MCF 10A (cell line): ENCODE measurements at places on chromosomes 4 and X. TPM values are rescaled to one million over a fixed set of nuclear protein-coding genes. Genes with fewer than 3 reads are reported as not detected.

The TLR8 gene
- total RNA-seq, result not detected in 2 replicates

DNA sequence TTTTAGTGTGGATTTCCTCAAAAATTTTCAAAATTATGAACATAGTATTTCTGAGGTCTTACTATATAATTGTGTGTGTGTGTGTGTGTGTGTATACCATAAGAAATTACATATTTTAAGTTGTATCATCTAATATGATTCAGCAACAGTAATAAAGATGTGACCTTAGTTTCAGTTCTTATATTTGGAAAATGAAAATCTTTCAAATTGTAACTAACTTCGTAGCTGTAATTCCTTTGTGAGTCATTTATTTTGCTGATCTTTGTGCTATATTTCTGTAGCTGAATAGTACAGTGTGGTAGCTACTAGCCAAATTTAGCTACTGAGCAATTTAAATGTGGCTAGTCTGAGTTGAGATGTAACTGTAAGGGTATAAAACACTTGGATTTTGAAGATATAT, 116.4 kb downstream of the RAP1GDS1 start:
- no peaks in the 10 kb centered on the region for H3K4me1 ChIP-seq
- no peaks in the 10 kb centered on the region for H3K27me3 ChIP-seq
- H3K27ac ChIP-seq, result peak overlapping the region; percentile 49
- H3K36me3 ChIP-seq, result peaks cover 7% of the 10 kb centered on the region

The ODAPH gene
- total RNA-seq, result not detected in 2 replicates

DNA sequence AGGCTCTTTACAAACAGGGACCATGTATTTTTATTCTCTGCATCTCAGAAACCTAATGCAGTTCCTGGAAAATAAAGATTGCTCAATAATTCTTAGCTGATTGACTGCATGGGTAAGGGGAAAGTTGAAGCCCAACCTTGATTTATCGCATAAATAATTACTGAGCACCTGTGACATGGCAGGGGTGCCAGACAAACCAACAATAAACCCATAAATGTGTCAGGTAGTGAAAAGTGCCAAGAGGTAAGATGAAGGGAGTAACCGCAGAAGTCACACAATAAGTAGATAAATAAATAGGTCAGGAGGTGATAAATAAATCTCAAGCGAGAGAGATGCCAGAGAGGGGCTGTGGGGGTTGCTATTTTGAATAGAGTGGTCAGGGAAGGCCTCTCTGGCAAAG, 20.1 kb upstream of the AP1S2 start:
- H3K36me3 ChIP-seq, result no peaks in the 10 kb centered on the region
- no peaks in the 10 kb centered on the region for H3K4me1 ChIP-seq
- H3K27me3 ChIP-seq, result peaks cover 83% of the 10 kb centered on the region

GRCh38 chr4:100362366-100362765, 155.5 kb downstream of the EMCN start:
- no peak for DNase-seq
- no peaks in the 10 kb centered on the region for H3K27me3 ChIP-seq
- H3K27ac ChIP-seq, result no peak overlapping the region
- no peak overlapping the region for H3K4me3 ChIP-seq
- no peaks in the 10 kb centered on the region for H3K4me1 ChIP-seq

- H3K4me3 ChIP-seq, result no peak overlapping the region
- H3K27me3 ChIP-seq, result no peaks in the 10 kb centered on the region
- H3K27ac ChIP-seq, result no peak overlapping the region
- peaks cover 11% of the 10 kb centered on the region for H3K4me1 ChIP-seq
- no peak for DNase-seq
Observed at GRCh38 chr4:87971866-87972265, 3.6 kb upstream of the SPP1 start.

GRCh38 chr4:99755223-99755944, 61.2 kb upstream of the DAPP1 start:
- H3K4me3 ChIP-seq, result no peak overlapping the region
- H3K36me3 ChIP-seq, result no peaks in the 10 kb centered on the region
- H3K27ac ChIP-seq, result no peak overlapping the region

GRCh38 chrX:41923978-41924683, 777 bp upstream of the CASK start:
- peak; percentile 46 for DNase-seq
- peak overlapping the region; percentile 82 for H3K4me3 ChIP-seq
- H3K27me3 ChIP-seq, result peaks cover 25% of the 10 kb centered on the region
- H3K4me1 ChIP-seq, result no peaks in the 10 kb centered on the region

DNA sequence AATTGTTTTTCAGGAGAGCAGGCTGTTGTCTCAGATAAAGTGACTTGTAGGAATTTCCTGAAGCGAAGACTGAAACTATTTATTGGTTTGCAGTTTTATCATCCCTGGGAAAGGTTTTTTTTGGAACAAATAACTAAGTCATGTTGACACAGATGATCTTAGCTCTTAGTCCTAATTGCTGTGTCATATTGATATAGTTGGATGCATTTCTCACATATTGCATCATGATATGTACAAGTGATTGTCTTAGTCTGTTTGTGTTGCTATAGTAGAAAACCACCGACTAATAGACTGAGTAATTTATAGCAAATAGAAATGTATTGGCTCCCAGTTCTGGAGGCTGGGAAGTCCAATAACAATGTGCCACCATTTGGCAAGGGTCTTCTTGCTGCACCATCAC, 397.5 kb upstream of the PPP1R2C start:
- peaks cover 20% of the 10 kb centered on the region for H3K27me3 ChIP-seq
- no peak for DNase-seq
- no peaks in the 10 kb centered on the region for H3K36me3 ChIP-seq
- no peak overlapping the region for H3K4me3 ChIP-seq
- no peak overlapping the region for H3K27ac ChIP-seq

DNA sequence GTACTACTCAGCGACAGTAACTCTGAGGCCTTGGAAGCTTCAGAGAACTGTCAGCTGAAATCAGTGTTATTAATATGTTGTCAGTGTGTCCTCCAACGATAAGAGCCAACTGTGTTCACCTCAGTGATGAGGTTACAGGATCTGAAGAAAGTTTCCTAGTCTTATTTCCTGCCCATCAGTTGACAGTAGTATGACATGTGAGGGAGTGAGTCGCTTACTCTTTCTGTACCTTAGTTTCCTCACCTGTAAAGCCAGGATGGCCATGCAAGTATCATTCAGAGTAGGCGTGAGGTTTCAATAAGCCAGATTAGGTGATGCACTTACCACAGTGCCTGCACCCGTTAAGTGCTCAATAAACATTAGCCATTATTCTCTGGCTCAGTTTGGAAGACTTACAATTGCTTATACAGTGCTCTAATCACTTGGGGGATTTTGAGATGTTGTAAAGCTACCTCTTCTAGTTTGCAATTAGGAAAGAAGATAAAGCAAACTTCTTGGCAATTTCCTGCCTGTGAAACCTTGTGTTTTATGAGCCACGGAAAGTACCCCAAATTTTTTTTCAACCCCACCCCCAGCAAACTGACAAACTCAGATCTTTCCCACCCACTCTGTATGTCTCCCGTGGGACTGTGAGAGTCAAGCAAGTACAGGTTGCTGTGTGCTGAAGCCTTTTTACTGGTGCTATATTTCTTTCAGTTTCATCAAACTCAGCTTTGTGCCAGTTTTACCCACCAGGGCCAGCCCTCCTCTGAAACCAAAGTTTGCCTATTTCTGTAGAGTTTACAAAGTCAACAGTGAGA, 62.2 kb downstream of the ANXA3 start:
- no peaks in the 10 kb centered on the region for H3K4me1 ChIP-seq
- DNase-seq, result no peak
- no peak overlapping the region for H3K4me3 ChIP-seq
- no peak overlapping the region for H3K27ac ChIP-seq

DNA sequence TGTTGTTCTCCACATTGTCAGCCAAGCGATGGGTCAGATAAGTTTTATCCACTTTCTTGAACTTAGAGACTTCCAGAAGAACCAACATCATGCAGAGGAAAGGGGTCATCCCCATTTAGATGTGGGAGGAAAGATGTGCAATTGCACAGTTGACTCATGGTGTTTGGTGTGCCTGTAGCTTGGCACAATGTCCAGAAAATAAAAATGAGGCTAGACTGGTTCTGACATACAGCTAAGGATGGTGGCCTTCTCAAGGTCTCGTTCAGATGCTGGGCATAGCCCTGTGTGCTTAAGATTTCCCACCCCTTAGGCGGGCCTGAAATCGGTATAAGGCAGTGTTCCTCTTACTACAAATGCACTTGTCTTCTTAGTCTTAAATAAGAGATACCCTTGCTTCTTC, 101.1 kb downstream of the PCDH7 start:
- H3K27me3 ChIP-seq, result no peaks in the 10 kb centered on the region
- no peak overlapping the region for H3K27ac ChIP-seq
- DNase-seq, result no peak

DNA sequence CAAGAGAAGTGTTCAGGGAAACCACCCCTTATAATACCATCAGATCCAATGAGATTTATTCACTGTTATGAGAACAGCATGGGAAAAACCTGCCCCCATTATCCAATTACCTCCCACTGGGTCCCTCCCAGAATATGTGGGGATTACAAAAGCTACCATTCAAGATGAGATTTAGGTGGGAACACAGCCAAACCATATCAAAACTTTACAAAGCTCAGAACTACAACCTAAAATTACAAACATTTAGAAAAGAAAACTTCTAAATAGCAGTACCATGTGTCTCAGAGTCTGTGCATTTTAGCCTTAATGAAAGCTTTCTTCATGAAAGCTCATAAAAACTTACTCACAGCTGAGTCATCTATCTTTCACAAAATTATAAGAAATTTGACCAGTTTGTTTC, 1442.8 kb upstream of the PCDH7 start:
- H3K4me1 ChIP-seq, result peaks cover 20% of the 10 kb centered on the region
- H3K27ac ChIP-seq, result peak overlapping the region; percentile 61
- H3K36me3 ChIP-seq, result no peaks in the 10 kb centered on the region
- no peaks in the 10 kb centered on the region for H3K27me3 ChIP-seq

- H3K4me1 ChIP-seq, result no peaks in the 10 kb centered on the region
- no peak overlapping the region for H3K4me3 ChIP-seq
- no peak overlapping the region for H3K27ac ChIP-seq
- no peak for DNase-seq
Observed at GRCh38 chr4:2079006-2079405, 19.9 kb downstream of the NAT8L start.

GRCh38 chr4:113838460-113838859, 76.9 kb upstream of the CAMK2D start:
- no peaks in the 10 kb centered on the region for H3K36me3 ChIP-seq
- DNase-seq, result no peak
- H3K27ac ChIP-seq, result peak overlapping the region; percentile 63
- H3K4me1 ChIP-seq, result peaks cover 17% of the 10 kb centered on the region
- no peaks in the 10 kb centered on the region for H3K27me3 ChIP-seq
- no peak overlapping the region for H3K4me3 ChIP-seq

GRCh38 chr4:166432125-166432524, 559.1 kb downstream of the TLL1 start:
- H3K27ac ChIP-seq, result no peak overlapping the region
- no peaks in the 10 kb centered on the region for H3K36me3 ChIP-seq
- H3K4me3 ChIP-seq, result no peak overlapping the region
- no peaks in the 10 kb centered on the region for H3K27me3 ChIP-seq
- DNase-seq, result no peak

- H3K36me3 ChIP-seq, result peaks cover 45% of the 10 kb centered on the region
- no peak overlapping the region for H3K27ac ChIP-seq
- H3K4me3 ChIP-seq, result no peak overlapping the region
- no peaks in the 10 kb centered on the region for H3K4me1 ChIP-seq
Observed at GRCh38 chr4:3423952-3424351, 17.8 kb upstream of the HGFAC start.

The TRIM75 gene
- total RNA-seq, result not detected in 2 replicates

DNA sequence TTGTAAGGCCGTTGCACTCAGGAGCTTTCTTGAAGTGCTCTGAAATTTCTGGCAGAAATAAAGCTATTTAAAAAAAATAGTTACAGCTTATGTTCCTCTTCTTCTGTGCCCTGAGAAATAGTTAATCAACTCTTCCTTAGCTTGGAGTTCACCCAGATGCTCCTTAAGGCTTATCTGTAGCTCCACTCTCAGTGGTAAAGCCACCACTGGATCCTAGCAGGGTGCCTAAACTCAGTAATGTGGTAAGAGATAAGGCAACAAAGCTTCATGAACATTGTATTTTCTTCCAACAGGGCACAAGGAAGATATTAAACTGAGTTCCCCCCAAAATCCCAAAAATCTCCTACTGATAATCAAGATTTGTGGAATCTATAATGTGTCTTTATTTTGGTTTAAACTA, 299.5 kb downstream of the MAPK10 start:
- H3K36me3 ChIP-seq, result no peaks in the 10 kb centered on the region
- no peak overlapping the region for H3K4me3 ChIP-seq
- H3K27me3 ChIP-seq, result no peaks in the 10 kb centered on the region

DNA sequence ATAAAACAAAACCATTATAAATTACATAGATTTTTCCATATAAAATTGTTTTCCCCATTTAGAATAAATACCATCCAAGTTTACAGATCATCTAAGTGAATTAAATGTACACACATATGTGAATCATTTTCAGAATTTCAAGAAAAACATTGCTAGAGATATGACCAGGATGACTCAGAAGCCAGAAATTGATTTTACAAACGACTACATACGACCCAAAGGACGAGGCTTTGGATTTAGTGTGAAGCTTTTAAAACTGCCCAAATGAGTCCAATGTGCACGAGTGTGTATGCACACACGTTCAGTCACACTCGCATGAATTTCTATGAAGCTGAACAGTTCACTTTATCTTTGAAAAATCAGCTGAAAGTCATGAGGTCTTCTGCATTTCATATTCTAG, 37.9 kb downstream of the MFAP3L start:
- no peak overlapping the region for H3K27ac ChIP-seq
- no peaks in the 10 kb centered on the region for H3K36me3 ChIP-seq
- no peak overlapping the region for H3K4me3 ChIP-seq
- peaks cover 4% of the 10 kb centered on the region for H3K4me1 ChIP-seq
- no peaks in the 10 kb centered on the region for H3K27me3 ChIP-seq
